ENCODE measurements at places on chromosomes 6 and 20. TPM values are rescaled to one million over a fixed set of nuclear protein-coding genes. Genes with fewer than 3 reads are reported as not detected.

DNA sequence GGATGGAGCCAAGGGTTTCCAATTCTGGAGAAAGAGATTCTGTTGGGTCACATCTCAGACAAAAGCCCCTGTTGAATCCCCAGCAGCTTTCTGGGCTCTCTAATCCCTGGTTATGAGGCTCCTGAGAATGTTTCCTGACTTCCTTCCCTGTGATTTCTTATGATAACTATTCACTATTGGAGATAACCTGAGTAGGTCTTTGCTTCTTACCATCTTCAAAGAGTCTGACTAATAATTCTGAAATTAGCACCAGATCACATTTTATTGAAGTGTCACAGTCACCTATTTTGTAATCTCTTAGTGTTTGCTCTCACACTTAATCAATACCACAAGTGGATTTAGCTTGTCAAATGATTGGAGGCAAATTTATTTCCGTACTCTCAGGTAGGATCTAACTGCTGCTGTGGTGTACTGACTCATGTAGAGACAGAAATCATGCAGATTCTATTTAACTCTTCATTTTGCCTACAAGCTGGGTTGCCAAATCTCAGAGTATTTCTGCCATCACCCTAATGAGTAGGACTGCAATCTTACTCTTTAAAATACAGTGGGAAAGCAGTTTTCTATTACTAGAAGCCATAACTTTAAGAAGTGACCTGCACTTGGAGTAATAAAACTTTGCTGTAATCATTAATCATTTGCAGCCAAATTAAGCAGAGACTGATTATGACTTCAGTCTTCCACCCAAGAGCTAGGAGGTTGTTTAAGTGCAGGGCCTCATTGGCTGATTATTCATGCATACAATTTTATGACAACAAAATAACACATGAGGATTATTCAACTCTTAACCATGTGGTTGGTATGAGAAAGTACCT is 422.1 kb downstream of the EPM2A start:
- H3K4me1 ChIP-seq = no peaks in the 10 kb centered on the region
- H3K4me3 ChIP-seq = no peak overlapping the region
- H3K27me3 ChIP-seq = no peaks in the 10 kb centered on the region

The C20orf141 gene
- total RNA-seq = not detected

The SLC35B2 gene
- total RNA-seq = 37.2 TPM

The PRDM1 gene
- total RNA-seq = 112 TPM

GRCh38 chr6:38391626-38392579 is 247.8 kb downstream of the BTBD9 start:
- no peak overlapping the region for H3K4me3 ChIP-seq
- no peak for DNase-seq
- H3K27me3 ChIP-seq = no peaks in the 10 kb centered on the region

The NKAIN4 gene
- total RNA-seq = not detected

GRCh38 chr20:25744261-25744660 is 47.6 kb upstream of the ZNF337 start:
- no peaks in the 10 kb centered on the region for H3K27me3 ChIP-seq
- H3K36me3 ChIP-seq = no peaks in the 10 kb centered on the region
- DNase-seq = no peak
